ENCODE measurements at places on chromosomes 5 and 9. TPM values are rescaled to one million over a fixed set of nuclear protein-coding genes. Genes with fewer than 3 reads are reported as not detected.

DNA sequence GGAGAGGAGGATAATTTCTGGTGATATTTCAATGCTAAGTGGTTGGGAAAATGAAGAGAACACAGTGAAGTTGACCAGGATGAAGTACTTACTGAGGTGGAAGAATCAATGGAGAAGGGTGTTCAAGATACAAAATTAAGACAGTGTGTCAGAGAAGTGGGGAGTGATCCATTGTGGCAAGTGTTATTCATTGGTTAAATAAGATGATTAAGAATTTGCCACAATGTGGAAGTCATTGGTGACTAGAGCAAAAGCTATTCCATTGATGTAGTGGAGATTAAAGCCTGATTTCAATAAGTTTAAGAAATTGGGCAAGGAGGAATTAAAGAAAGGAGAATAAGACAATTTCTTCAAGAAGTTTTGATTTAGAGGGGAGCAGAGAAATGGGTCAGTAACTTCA, 118.9 kb downstream of the GHR start:
- DNase-seq: no peak

The BAG1 gene
- total RNA-seq: 132 TPM

DNA sequence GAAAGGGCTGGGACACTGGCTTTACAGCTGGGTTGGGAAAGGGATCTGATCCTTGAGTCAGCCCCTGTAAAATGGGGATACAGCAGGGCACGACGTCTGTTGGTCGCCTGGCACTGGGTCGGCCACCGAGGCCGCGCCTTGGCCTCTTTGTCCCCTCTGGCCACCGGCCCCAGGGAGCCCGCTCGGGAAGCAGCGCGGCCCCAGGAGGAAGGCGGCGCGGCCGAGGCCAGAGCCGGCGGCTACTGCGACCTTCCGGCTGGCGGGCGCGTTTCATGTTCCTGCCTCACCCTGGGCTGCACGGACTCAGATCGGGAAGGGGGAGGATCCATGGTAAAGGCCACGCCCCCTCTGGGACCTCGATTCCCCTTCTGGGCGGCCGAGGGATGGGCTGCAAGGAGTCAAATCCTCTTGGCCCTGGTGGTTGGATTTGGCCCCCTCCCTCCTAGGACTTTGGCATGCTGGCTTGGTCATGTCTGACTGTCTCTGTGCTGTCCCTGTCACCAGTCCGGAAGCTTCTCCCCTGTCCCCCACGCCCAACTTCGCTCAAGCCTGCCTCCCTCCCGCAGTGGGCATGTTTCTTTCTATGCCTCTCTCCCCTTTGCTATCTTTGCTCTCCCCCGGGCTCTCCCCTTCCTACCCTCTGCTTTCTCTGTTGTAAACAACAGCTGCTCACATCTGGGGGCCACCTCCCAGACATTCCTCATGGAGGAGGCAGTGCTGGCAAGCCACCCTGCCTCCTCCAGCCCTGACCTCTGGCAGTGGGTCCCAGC, 25.8 kb downstream of the FPGS start:
- DNase-seq: peak; percentile 92

DNA sequence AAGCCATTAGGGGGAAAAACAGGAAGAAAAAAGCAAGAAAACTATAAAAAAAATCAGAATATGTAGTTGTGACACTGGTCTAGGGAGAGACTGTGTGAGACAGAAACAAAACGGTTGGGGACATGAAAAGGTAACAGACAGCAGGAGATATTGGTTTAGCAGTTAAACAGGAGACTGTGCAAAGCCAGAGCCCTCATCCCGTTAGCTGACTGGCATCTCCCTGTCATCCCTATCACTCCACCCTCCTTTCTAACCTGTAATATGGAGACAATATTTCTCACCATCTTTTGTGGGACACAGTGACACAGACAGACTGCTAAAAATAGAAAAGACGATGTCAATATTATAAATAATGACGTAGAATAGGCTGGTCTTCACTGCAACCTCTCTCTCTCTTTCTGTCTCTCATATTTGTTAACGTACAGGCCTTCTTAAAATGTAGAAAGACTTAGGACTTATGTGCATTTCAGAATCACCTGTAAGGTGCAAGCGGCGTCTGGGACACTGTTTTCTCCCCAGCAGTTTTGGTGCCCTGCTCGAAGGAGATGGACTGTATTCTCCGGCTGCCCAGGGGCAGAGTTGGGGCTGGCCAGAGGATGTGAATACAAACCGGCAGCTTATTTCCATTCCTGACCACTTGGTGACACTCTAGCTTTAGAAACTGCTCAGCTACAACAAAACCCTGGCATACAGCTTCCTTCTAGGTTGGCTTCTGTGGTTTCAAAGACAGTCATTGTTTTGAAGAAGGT, 190.6 kb downstream of the MAT2B start:
- DNase-seq: no peak

GRCh38 chr9:127130661-127131538, 8.5 kb upstream of the ANGPTL2 start:
- DNase-seq: peak; percentile 78

- no peak for DNase-seq
Measured at GRCh38 chr9:106449336-106449927, 413.5 kb upstream of the ZNF462 start.

The CTXN3 gene
- not detected for total RNA-seq

The PCDHA11 gene
- total RNA-seq: not detected

The OBP2B gene
- not detected for total RNA-seq

The SLC9A3 gene
- total RNA-seq: 1.1 TPM

DNA sequence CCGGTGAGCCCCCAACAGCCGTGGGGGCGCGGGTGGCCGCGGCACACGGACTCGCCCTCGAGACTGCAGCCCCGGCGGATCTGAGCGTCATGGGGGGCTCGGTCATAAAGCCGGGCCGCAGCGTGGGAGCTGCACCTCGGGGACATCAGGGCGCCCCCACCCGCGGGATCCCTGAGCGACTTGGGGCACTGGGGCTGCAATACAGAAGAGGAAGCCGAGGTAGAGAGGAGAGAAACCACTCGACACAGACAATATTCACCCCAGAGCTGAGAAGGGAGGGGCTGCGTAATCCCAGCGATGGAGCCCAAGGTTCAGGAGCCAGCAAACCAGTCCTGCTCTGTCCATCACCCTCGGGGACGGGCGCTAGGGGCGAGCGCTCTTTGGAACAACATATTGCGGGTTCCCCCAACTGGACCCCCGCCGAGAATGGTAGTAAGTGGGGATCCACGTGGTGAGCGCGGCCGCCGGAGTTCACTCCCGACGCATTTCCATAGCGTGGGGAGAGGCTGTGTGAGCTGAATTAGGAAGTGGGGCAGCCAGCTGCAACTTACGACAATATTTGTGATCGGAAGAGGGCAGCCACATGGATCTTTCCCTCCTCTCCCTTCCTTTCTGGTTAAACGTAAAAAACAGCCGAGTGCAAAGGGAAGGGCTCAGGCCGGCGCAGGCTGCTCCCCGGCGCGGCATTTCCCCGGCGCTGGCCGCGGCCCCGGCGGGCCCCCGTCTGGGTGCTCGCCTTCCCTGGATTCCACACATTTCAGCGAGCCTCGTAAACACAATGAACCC, 9.9 kb downstream of the PTCH1 start:
- DNase-seq: no peak

DNA sequence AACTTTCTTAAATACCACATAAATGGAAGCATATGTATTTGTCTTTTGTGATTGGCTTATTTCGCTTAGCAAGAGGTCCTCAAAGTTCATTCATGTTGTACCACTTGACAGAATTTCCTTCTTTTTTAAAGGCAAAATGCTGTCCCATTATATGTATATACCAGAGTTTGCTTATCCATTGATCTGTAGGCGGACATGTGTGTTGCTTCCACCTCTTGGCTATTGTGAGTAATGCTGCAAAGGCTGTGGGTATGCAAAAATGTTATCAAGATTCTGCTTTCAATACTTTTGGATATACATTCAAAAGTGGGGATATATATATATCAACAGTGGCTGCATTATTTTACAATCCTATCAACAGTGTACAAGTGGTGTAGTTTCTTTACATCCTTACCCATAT, 271.0 kb downstream of the PRR16 start:
- DNase-seq: no peak

DNA sequence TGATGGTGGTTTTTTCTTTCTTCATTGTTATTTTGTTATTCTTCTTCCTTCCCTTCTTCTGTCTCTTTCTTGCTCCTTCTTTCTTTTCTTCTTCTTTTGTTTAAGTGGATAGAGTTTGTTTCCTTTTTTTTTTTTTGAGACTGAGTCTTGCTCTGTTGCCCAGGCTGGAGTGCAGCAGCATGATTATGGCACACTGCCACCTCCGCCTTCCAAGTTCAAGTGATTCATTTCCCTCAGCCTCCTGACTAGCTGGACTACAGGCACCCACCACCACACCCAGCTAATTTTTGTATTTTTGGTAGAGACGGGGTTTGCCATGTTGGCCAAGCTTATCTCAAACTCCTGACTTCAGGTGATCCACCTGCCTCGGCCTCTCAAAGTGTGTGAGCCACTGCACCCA, 40.3 kb downstream of the JAK2 start:
- peak; percentile 44 for DNase-seq

GRCh38 chr5:84382363-84383295, 2.1 kb downstream of the EDIL3 start:
- peak; percentile 65 for DNase-seq

- DNase-seq: no peak
Measured at GRCh38 chr5:81898403-81898802, 73.4 kb upstream of the ATG10 start.

The C1QTNF3 gene
- 0.60 TPM for total RNA-seq

DNA sequence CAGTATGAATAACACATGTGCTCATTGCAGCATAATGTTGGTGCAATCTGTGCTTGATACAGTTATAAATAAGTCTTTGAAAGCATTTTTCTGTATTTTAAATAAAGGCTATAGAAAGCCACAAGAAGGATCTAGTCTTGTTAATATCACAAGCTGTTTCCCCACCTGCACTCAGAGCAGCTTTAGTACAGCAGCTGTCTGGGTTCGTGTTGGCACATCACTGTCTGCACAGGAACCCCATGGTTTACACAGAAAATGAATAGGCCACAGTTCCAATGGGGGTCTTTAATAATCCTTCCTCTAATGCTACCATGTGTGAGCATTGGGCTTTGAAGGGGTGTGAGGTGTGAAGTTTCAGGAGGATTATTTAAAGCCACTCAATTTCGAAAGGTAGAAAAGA, 2269.7 kb downstream of the MAT2B start:
- DNase-seq: no peak

The ANKRD18B gene
- total RNA-seq: not detected

The SEMA6A gene
- 7.8 TPM for total RNA-seq

DNA sequence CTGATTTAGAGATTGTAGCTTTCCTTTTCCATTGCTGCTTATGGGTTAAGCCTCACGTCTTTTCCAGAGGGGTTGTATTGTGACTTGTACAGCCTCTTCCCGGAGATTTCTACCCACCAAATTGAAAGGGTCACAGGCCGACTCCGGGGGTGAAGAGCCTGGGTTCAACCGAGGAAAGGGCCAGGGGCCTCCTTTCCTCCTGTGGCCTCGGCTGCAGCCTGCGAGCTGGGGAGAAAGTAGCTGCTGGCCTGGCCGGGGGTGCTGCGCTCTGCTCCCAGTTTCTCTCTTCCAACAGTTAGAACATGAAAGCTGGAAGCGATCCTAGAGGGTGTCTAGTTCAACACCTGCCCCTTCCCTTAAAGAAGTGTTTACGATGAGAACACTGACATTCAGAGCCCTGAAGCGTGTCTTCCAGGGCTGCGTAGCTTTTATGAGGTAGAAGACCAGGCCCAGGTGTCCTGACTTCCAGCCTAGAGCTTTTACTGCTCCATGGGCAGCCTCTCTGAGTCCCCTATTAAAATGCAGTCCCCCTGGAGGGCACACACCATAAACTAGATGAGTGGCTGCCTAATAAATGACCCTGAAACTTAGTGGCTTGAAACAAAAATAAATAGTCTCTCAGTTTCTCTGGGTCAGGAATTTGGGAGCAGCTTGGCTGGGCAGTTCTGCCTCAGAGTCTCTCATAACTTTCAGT, 56.9 kb downstream of the ACER2 start:
- no peak for DNase-seq

GRCh38 chr9:114294664-114295063, 28.2 kb upstream of the ORM1 start:
- DNase-seq: no peak

- no peak for DNase-seq
Measured at GRCh38 chr5:113378081-113378480, 56.7 kb downstream of the TSSK1B start.

DNA sequence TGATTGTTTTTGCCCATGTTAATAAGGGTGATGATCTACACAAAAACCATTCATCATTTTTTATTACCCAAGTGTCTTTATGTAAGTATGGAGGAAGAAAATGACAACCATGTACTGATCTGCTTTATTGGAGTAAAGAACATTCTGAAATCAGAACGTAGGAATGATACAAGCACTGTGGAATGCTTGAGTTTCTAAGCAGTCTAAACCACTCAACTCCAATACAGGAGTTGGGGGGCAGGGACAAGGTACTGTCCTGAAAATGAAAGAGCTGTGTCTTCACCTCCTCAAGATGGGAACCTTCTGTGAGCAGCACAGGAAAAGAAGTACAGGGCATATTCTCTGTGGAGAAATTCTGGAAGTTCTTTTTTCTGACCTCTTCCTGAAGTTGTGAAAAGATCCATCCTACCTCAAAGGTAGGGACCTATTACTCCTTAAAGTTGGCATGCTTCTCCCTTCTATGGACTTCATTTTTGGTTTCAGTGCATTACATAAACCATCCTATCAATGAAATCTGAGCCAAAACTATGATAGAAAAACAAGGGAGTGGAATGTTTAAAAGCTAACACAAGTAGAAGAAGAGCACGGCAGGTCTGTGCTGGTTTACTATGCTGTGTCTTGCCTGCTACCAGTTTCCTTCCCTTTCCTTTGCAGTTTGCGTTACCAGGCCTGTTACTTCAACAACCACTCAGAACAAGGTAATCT, 202.6 kb downstream of the SEMA5A start:
- no peak for DNase-seq

- no peak for DNase-seq
Measured at GRCh38 chr5:132083071-132083678, 9.6 kb downstream of the CSF2 start.

The LECT2 gene
- total RNA-seq: not detected

DNA sequence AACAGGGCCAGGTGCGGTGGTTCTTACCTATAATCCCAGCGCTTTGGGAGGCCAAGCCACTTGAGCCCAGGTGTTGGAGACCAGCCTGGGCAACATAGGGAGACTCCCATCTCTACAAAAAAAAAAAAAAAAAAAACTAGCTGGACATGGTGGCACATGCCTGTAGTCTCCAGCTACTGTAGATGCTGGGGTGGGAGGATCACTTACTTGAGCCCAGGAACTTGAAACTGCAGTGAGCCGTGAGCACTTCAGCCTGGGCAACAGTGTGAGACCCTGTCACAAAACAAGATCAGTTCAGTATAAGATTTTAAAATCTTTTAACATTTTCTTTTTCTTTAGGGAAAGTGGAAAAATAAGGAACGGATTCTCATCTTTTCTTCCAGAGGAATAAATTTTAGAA, 2.5 kb downstream of the BRIX1 start:
- DNase-seq: no peak

DNA sequence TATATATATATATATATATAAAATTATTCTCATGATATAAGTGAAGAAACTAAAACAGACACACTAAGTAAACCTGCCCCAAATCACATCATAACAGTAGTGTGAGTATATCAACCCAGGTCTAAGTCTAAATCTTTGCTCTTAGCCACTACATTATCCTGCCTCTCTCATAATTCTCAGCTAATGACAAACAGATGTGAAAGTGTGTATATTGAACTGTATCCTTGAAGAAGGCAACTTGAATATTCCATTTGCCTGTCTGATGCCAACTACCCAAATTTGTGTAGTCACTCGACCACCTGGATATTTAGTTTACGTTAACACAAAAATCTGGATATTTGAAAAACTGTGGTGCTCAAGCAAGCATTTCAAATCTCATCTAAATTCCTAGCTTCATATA, 97.4 kb downstream of the PPP2R2B start:
- DNase-seq: no peak

Data from Right ventricle myocardium inferior (tissue), 1 donor.